ENCODE measurements at places on chromosomes 4 and X.
A peak's percentile ranks its signal among the peaks of the same experiment; 100 is the strongest.

- DNase-seq: no peak
Observed at GRCh38 chrX:25015486-25016360, at the start of gene ARX. Gene ARX (minus strand): TSS chrX:25015965. CDS start chrX:25015737, 228 bp downstream.

GRCh38 chr4:14650127-14650526 is 352.2 kb upstream of the CPEB2 start:
- DNase-seq: no peak

DNA sequence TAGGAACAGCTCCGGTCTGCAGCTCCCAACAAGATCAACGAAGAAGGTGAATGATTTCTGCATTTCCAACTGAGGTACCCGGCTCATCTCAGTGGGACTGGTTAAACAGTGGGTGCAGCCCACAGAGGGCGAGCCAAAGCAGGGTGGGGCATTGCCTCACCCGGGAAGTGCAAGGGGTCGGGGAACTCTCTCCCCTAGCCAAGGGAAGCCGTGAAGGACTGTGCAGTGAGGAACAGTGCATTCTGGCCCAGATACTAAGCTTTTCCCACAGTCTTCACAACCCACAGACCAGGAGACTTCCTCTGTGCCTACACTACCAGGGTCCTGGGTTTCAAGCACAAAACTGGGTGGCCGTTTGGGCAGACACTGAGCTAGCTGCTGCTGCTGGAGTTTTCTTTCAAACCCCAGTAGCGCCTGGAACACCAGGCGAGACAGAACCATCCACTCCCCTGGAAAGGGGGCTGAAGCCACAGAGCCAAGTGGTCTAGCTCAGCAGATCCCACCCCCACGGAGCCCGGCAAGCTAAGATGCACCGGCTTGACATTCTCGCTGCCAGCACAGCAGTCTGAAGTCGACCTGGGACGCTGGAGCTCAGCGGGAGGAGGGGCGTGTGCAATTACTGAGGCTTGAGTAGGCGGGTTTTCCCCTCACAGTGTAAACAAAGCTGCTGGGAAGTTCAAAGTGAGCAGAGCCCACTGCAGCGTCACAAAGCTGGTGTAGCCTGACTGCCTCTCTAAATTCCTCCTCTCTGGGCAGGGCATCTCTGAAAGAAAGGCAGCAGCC is 84.6 kb downstream of the THOC2 start:
- DNase-seq: no peak

DNA sequence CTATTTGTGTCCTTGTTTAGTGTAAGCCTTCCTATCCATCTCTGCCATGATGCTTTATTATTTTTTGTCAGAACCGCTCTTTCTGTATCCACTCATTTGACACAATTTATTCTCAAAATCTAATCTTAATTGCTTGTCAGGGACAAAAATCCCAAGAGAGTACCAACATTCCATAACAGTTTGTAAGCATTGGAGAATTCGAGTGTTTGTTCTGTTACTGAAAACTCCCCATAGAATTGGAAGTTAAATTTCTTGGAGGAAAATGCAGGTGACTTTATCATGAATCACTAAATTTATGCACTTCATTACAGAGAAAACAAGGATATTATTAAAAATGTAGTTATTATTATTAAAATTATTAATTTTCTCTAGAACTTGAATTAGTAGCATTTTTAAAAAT is 1986.1 kb downstream of the ARAP2 start:
- DNase-seq: no peak

DNA sequence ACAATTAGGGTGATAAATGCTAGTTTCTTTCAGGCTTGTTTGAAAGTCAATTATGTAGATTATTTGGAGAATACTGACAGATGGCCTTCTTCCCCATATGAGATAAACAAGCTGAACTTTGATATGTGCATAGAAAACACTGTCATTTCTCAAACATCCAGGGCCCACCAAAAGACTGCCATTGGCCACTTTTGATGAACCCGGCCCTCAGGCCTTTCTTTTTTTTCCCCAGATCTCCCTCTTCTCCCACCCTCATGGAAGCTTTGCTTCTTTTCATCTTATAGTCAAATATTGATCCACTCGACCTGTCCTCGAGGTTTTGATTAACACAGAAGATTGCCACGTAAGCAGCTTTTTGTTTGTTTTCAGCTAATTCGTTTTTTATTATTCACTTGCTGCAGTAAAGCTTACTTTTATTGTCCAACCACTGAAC is 377.4 kb downstream of the SMARCA1 start:
- no peak for DNase-seq

DNA sequence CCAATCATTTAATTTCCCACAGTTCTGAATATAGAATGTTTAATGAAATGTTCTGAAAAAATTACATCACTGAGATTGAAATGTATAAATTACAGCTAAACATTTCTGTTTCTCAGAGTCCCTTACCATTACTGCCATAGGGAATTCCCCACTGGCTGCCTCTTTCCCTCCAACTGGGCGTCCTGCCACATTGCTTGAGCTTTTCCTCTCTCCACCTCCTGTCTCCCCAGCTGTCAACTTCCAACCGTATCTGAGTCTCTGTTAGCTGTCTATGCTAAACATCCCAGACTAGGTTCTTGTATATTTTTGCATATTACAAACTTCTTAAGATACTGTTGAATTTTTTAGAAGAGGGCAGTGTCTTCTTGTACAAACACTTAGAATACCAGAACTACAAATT is 407.3 kb upstream of the SLIT2 start:
- no peak for DNase-seq

- DNase-seq: no peak
Observed at GRCh38 chr4:75908555-75908954, 6.3 kb upstream of the PPEF2 start.

GRCh38 chr4:142523111-142523510 is 323.0 kb downstream of the INPP4B start:
- DNase-seq: no peak

- no peak for DNase-seq
Observed at GRCh38 chr4:176052744-176053143, 12.9 kb upstream of the WDR17 start.

DNA sequence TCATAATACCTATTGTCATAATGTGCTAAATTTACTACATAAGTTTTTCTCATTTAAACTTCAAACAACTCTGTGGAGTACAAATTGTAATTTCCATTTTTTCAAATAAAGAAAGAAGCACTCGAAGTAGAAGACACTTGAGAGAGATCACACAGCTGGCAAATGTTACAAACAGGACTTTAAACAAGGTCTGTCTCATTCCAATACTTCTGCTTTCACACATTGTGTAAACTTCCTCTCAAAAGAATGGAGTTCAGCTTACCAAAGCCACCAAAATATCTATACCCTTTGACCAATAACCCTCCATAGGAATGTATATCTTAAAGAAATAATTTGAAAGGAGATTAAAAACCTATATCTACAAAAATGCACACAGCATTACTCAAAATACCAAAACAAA is 88.3 kb downstream of the OPHN1 start:
- DNase-seq: no peak

GRCh38 chr4:147768113-147768512 is 36.2 kb downstream of the ARHGAP10 start:
- no peak for DNase-seq

DNA sequence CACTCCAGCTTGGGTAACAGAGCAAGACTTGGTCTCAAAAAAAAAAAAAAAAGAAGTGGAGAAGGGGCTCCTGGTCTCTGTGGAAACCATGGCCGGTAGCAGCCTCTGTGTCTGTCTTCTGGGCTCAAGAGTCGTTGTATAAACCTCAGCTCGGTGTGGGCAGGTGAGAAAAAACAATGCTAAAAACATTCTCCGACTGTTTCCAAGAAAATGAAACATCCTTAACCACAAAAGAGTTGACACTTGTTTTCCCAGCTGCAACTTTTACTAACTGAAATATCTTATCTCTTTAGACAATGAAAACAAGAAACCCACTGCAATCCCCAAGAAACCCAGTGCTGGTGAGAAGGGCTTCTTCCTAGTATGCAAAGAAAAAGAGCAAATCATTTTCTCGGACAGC is 26.2 kb downstream of the CD99 start:
- peak; percentile 36 for DNase-seq

DNA sequence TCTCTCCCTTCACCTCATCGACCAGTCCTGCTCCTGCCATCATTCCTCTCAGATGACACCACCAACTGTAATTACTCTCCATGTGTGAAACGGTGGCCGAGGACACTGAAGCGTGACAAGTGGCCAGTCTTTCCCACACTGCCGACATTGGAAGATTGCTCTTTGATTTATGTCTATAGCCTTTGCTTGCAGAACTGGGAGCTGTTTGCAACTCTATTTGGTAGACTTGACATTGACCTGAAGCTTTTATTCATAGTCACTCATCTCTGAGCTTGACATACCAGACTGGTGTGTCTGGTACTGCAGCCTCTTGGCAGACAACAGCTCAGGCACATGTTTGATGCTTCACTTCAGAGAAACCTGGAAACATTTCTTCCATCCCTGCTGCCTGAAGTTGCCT is 121.8 kb upstream of the GALNT7 start:
- no peak for DNase-seq

GRCh38 chr4:95603393-95603792 is 54.6 kb upstream of the UNC5C start:
- DNase-seq: no peak

DNA sequence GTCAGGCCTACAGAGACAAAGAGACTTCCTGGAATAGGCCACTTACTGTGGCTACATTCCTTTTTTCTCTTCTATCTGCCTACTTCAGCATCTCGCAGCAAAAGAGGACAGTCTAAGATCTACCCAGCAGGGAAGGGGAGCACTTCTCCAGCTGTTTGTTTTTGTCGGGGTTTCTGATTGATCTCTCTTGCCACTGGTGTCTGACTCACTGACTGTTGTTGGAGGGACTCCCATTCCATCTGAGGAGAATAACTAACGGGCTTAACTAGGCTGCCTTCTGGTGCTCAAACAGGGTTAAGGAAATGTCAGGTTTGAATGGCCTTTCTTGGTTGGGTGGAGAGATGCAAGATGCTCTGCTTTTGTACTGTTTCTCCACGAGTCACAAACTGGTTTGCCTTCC is 100.2 kb upstream of the TMEM164 start:
- DNase-seq: no peak

GRCh38 chrX:118347131-118347530 is 1.2 kb downstream of the WDR44 start:
- DNase-seq: no peak

DNA sequence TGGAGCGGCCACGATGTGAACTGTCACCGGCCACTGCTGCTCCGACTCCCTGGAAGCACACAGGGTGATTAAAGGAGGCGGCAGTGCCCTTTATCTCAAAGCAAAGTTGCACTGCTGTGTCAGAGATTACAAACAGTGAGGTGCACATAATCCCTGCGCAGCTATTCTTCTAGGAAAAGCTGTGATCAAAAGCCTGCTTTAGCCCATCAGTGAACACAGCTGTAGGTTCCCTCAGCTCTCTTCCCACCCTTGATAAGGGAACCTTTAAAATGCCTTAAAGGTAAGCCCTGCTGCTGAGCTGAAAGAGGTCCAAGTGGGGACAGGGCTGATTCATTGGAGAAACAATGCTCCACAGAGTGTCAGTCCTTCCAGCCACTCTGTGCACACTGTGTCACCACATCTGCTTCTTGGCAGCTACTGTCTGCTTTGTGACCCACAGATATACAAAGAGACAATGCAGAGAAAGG is 127.6 kb downstream of the EIF4E start:
- no peak for DNase-seq

- DNase-seq: no peak
Observed at GRCh38 chr4:122083989-122084388, 68.1 kb upstream of the BLTP1 start.

DNA sequence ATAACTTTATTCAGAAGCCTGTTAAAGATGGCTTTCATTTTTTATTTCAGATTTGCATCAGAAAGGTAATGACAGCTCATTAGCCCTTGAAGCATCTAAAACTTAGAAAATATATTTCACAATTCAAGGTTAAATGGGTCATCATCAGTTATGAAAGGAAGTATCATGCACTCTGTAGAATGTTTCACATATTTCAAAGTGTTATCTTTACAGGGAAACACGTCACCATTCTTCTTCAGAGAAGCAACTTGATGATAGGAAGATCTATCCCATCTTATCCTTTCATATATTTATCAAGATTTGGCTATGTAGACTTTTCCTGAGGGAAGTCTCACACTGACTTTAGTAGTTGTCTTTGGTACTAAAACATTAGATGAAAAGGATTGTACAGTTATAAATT is 277.8 kb downstream of the TENM3 start:
- DNase-seq: no peak

DNA sequence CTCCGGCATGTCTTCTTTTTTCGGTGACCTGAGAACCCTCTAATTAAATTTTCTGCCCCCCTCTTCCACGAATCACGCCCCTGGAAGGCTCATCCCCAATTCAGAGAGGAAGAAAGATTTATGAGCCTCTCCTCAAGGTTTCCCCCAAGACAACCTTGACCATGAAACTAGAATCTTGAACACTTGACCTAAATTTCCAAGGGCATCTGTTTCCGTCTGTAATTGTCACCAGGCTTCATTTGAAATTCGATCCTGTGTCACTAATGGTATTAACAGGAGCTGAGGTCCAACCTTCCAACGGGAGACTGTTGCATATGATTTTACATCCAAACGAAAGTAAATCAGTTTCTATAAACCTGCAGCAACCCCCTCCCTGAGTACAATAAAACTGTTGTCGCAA is 139.9 kb upstream of the ZIC3 start:
- DNase-seq: no peak

GRCh38 chr4:93187892-93188291 is 640.7 kb upstream of the ATOH1 start:
- no peak for DNase-seq

- no peak for DNase-seq
Observed at GRCh38 chrX:151543706-151544105, 19.8 kb upstream of the PASD1 start.

- DNase-seq: no peak
Observed at GRCh38 chrX:107971636-107972035, 10.5 kb downstream of the TEX13B start.

DNA sequence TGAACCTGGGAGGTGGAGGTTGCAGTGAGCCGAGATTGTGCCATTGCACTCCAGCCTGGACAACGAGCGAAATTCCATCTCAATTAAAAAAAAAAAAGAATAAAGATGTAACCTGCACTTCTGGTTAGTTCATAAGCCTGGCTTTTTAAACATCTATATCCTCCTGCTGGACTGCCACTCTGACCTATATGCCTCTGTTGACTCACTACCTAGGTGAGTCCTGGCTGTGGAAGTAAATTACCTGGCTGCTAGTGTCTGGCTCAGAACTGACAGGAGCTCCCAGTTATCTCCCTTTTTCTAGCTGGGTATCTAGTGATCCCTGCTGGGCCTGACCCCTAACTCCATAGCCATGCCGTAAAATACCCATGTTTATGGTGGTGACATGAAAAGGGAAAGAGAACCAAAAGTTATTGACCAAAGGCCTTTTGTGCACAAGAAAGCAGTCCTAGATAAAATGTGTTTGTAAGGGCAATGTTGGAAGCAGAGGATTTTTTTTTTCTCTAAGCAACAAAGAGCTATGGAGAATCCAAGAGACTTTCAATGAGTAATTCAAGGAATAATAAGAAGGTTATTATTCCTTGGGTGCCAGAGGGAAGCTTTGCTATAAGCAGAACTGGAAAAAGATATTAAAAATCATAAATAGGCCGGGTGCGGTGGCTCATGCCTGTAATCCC is 10.4 kb upstream of the G3BP2 start:
- no peak for DNase-seq
